ENCODE measurements at places on chromosomes 12 and 14.

DNA sequence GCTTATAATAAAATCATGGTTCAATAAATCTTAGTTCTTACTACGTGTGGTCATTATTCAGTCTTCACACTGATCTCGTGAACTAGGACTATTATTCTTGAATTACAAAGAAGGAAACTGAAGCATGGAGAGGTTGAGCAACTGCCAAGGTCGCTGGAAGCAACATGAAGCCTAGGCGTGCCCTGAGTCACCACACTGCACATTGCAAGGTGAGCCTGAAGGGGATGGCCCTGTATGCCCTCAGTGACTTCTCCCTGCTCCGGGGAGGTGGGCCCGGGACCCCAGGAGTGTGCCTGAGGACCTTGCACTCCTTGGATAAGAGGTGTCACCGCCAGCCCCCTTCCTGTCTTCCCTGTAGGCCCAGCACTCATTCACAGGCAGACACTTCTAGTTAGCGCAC is 161.6 kb downstream of the CACNA1C start:
- no peak for DNase-seq

GRCh38 chr14:61718039-61718438 is 22.7 kb downstream of the HIF1A start:
- DNase-seq = no peak

GRCh38 chr12:94263905-94264561 is 115.7 kb downstream of the PLXNC1 start:
- DNase-seq = no peak

DNA sequence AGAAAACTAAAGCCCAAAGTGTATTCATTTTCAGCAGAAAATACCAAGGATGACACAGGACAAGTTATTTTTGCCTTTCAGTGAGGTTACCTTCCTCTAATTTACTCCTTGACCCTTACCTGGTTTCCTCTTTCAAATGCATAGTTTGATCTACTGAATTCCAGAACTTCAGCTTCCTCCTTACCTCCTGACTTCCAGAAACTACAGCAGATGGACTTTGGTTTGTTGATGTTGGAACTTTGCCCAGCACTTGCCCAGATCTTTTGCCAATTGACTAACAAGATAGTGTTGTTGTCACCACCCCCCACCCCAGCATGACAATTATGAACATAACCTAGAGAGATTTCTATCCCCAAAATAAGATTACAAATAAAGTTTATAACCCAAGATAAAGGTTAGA is 63.2 kb downstream of the NAV3 start:
- DNase-seq = no peak

DNA sequence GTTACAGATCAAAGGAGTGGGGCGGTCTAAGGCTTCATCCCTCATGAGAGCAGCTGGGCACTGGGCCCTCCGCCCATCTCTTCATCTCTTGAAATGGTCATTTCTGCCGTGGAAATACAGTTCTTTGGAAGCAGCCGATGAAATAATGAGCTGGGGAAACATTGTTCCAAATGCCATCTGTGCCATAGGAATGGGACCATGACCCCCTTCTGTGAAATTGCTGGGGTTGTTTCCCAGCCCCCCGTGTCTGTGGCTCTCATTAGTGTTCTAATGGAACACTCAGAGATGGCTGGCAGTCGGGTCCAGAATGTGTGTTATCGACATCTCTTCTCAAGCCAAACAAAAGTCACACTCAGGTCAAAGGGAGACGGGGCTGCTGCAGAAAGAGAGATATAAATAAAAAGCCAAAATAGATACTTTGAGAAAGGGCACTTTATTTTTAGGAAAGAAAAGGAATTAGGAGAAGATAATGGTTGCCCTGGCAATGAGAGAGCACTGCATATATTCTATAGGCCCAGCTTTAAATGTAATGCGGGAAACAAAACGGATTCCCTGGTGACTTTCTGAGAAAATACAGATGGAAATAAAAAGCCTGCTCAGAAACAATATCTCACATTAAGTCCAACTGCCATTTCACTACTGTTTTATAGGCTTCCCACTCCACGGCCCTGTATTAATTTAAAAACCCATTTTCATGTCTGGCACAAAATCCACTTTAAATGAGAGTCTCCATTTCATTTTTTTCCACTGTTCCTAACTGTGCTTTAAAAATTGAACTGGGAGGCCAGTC is 107.1 kb downstream of the TTC8 start:
- no peak for DNase-seq

DNA sequence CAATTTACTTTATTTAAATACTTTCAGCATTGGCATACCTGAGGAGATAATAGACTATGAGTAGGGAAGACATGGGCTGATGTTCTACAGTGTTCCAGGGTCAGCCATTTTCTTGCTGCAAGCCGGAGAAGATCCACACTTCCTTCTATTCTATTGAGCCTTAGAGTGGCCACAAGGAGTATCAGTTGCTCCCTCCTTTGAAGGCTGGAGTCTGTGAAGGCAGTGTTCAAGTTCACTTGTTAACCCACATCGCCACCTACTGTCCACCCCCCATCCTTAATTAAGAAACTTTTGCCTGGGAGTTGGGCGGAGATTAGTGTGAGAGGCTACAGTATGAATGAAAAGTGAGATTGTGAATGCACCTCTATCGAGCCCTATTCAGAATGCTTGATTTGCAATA is 666.6 kb downstream of the NRXN3 start:
- DNase-seq = no peak

DNA sequence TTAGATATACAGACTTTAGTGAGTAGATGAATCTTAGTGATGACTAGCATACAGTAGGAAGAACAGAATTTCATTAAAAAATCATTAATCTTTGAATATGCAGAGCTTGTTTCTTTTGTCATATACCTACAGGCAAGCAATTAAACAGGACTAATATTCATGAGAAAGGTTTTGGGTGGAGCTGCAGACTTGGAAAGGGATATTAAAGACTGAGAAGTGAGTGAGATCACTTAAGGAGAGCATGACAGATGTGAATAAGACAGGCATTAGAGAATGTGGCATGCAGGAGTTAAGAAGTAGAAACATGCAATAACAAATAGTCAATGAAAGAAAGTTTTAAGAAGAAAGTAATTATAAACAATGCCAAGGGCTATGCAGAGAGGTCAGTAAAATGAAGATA is 187.7 kb downstream of the TMTC3 start:
- no peak for DNase-seq

DNA sequence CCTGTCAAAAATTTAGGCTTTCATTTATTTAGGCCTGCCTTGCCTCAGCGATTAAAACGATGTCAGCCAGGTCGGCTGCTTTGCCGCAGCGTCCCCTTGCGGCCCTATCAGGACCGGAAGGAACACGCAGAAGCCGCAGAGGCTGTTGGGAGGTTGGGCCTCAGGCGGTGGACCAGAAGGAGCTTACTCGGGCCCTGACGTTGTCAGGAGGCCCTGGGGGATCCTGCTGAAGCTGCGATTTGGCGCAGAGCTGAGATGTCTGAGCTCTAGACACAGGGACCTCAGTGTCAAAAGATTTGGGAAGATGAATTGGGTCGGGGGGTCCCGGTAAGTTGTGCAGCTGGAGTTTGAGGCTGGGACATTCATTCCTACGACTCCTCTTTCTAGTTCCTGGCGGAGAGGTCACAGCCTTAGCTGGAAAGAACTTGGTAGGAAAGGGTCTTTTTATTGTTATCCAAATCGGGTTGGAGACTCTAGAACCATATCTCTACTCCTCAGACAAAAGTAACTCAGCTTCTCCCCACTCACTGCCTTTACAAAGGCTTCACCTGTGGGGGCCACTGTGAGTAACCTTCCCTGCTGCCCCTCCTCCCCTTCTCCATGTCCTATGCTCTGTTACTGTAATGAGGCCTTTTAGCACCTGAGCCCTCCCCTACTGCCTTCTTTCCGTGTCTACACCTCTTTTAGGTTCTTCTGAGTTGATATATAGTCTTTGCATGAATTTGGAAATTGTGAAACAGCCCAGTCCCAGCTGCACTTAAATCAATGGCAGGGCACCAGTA is 6.6 kb upstream of the ABCD2 start:
- DNase-seq = no peak

DNA sequence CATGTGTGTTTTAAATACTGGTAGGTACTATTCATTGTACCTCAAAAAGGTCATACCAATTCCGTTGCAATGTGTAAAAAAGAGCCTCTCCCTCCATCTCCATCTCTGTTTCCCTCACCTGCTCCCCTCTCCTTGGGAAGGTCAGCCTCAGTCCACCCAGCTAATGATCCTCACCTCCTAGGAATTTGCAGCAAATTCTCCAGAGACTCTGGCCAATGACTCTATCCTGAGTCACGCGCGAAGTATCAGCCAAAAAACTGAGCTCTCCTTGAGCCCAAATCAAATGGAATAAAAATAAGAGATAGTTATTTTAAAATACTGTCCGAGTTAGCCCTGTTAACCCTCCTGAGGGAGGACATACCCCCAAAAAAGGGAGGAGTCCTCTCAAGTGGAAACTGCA is 148.4 kb downstream of the DPF3 start:
- DNase-seq = no peak

DNA sequence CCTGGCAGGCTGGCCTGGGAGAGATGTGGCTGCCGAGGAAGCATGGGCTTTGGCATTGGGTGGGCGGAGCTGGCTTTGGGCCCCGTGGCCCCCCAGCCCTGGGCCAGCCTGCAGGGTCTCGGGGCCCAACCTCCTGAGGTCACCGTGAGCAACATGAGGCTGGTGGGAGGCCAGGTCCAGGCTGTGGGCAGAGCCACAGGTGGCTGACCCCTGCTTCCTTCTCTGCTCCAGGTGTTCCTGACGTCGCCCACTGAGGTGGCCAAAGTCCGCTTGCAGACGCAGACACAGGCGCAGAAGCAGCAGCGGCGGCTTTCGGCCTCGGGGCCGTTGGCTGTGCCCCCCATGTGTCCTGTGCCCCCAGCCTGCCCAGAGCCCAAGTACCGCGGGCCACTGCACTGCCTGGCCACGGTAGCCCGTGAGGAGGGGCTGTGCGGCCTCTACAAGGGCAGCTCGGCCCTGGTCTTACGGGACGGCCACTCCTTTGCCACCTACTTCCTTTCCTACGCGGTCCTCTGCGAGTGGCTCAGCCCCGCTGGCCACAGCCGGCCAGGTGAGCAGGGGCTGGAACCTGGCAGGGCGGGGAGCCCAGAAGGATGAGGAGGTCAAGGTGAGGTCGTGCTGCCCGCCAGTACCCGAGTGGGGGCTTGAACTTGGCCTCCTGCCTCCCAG is 5.5 kb downstream of the SLC25A47 start:
- no peak for DNase-seq

GRCh38 chr14:65832431-65833266 is 420.1 kb downstream of the FUT8 start:
- DNase-seq = no peak

GRCh38 chr14:104235686-104236085 is 97.3 kb downstream of the KIF26A start:
- DNase-seq = no peak

DNA sequence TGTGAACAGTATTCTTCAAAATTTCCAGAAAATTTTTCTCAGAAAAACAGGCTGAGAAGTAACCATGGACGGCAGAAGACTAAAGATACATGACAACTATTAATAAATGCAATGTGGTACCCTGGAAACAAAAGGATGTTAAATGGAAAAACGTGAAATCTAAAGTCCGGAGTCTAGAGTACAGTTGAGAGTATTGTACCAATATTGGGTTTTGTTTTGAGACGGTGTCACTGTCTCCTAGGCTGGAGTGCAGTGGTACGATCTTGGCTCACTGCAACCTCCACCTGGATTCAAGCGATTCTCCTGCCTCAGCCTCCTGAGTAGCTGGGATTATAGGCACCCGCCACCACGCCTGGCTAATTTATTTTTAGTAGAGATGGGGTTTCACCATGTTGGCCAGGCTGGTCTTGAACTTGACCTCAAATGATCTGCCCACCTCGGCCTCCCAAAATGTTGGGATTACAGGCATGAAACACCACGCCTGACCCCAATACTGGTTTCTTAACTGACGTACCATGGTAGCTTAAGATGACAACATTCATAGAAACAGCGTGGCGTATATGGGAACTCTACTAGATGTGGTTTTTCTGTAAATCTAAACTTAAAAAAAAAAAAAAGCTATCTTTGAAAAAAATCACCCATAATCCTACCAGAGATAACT is 16.8 kb upstream of the TDG start:
- DNase-seq = no peak

DNA sequence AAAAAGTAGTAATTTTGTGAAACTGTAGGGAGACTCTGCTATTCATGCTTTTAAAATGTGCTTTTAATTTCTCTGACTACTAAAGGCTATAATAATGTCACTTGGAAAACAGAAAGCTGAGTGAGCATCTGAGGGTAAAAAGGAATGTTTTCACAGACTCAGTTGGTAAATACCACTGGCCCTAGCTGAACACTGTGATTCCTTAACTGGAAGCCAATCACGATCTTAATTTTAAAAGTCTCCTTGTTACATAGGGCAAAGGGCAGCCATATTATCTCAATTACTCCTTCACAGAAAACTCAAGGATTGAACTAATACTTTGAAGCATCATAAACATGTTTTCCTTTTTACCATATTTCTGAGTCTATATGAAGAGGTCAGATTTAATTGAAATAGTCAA is 41.9 kb downstream of the PAWR start:
- no peak for DNase-seq

- no peak for DNase-seq
Measured at GRCh38 chr12:68529466-68529865, 81.2 kb upstream of the RAP1B start.

DNA sequence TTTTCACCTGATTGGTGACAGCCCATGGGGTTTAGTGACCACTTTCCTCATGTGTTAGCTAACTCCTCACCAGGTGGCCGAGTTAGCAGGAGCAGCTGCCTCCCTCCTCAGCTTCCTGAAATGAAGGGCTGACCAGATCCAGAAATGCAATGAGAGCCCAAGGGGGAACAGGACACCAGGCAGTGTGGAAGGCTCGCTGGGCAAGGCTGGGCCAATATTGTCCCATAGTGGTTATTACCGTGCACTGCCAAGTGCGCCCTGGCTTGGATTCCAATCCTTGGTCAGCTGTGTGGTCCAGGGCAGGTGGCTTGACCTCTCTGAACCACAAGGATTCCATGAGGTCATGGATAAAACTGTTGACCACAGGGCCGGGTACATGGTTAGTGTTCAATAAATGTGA is 3.6 kb upstream of the HSPB8 start:
- no peak for DNase-seq

DNA sequence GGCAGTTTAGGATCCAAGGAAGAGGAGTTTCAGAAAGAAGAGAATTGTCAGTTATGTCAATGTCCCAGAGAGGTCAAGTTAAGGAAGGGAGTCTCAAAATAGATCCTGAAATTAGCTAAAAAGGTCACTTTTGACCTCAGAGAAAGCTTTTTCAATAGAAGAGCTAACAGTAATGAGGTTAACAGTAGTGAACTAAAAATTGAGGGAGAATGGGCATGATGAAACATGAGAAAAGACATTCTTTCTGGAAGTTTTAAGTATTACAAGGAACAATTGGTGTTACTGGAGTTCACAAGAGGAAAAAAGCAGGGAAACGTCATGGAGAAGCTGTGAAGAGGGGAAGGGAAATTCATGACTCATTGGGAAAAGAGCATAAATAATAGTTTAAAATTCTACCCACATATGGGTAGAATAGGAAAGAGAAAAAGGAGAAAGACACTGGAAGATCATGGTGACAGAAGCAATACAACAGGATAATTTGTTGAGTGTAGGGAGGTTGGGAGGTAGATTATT is 381.2 kb upstream of the FAR2 start:
- no peak for DNase-seq

- DNase-seq = no peak
Measured at GRCh38 chr12:67509666-67510386, 138.7 kb upstream of the DYRK2 start.

GRCh38 chr14:76323331-76324050 is 52.4 kb upstream of the ESRRB start:
- no peak for DNase-seq

- DNase-seq = no peak
Measured at GRCh38 chr14:89325299-89325883, 91.6 kb downstream of the FOXN3 start.

Measured in omental fat pad (tissue), 4 donors.